Activated CD8-positive, alpha-beta T cell treated with anti-CD3 and anti-CD28 coated beads, Interleukin-2, amount 10 ng/mL, durations not matched to agents 7 days and 5 days (primary cell): ENCODE measurements at places on chromosomes 5 and 9.

DNA sequence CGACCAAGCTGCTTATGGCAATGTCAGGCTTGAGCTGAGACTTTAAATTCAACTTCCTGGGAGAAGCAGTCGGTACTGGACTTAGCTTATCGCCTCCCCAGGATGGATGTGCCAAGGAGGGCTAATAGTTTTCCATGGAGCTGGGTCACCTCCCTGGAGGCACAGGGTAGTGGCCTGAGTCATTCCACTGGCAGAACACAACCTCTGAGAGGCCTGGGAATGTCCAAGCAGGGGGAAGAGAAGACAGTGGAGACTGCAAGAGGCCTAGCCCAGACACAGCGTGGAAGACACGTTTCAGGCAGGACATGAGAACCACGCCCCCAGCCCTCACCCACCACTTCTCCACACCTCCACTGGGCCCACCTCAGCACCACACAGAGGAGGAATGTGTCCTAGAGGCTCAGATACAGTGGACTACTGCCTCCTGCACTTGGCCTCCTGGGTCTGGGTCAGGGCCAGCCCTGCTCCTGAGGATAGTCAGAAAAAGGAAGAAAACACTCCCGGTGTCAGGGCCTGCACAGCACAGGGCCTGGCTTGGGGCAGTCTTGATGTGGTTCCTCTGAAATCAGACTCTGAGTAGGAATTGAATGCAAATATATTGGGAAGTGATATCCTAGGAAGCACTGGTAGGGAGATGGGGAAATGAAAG, 171.8 kb downstream of the FSTL4 start:
- DNase-seq = no peak

DNA sequence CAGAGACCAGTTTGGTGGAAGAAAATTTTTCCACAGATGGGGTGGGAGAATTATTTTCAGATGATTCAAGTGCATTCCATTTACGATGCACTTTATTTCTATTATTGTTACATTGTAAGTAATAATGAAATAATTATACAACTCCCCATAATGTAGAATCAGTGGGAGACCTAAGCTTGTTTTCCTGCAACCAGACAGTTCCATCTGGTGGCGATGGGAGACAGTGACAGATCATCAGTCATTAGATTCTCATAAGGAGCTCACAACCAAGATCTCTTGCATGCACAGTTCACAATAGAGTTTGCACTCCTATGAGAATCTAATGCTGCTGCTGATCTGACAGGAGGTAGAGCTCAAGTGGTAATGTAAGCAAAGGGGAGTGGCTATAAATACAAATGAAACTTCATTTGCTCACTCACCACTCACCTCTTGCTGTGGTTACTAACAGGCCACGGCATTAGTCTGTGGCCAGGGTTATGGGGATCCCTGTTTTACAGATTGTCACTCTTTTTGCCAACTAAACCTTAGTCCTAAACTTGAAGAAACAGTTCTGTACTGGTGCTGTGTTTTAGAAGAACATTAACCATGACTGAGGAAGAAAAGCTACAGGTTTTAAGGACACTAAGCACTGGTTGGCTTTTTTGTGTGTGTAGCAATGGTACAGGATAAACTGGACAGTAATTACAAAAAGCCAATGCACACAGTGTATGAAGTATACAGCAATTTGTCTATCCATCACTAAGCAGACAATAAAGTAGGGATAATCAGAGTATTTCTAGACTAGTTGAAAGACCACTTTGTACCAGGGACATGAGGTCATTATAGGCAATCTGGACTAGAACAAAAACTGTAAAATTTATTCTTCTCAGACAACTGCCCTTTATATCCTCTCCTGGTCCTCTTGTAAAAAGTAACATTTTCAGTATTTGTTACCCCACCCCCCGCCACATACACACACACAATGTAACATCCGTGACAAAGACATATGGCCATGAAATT, 9.9 kb downstream of the TMEM232 start:
- no peak for DNase-seq

DNA sequence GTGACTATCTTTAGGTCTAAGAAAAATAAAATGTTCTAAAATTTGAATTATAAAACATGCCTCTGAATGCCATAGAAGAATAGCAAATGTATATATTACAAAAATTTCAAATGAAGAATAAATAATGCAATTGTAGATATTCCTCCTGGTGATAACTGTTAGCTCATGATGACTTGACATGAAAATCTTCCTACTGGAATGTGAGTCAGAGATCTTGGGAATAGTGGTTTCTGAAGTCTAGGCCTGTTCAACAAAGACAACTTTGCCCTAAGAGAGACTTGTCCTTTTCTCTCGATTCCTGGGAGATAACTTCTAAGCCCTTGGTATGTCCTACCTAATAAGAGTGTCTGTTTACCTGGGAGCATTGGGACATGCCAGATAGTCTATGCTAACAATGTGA, 746.3 kb upstream of the RIOK2 start:
- no peak for DNase-seq

DNA sequence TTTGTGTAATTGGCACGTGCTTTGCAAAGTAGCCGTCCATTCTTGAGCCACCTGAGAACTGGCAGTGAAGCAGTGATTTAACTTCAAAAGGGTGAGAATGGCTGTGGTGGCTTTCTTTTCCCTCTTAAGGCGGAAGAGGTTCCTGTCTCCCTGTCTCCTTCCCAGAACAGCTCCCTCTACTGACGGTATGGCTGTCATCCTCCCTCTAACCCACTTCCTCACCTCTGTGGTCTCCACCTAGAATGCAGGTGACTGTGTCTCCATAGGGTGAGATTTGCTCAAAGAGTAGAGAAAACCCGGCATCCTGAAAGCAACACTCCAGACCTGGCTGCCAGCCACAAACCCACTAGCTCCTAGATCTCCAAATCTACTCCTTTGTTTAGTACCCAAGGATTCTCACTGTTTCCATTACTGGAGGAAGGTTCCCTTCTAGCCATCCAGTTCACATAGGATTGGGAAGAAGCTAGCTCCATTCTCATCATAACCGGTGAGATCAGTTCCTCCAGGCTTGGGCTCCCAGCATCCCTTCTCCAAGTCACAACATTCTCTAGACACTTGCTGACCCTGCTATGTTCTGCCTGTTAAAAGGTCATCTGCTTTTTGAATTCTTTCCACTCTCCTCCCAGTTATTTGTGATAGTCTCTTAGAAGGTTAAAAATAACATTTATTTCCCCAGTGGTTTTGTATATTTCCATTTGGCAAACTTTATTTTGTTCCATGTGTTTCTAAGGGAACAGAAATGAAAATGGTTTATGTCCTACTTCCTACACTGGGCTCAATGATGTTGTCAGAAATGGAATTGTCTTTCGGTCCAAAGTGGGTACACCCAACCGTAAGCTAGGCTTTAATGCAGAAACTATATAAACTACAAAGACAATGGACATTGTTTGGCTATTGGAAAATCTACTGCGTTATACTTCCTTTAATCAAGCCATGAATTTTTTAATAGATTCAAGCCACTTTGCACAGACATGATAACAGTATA, 269.4 kb downstream of the CWC27 start:
- peak; percentile 44 for DNase-seq

DNA sequence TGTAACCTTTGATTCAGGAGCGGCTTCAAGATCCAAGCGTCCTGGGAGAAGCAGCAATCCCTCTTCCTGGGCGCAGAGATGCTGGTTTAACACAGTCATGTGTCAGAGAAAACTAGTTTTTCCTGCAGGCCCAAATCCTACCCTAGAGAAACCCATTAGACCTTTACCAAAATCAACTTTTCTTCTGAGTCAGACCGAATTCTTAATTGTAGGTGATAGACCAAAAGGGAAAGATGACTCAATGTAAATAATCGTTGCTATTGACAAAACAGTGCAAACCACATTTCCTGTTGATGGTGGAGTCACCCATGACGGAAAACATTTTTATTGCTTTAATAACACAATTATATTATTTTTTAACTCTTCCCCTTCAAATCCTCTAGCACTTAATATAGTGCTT, 40.1 kb downstream of the SLC1A1 start:
- no peak for DNase-seq
